Ecto neural progenitor cell (in vitro differentiated cells): ENCODE measurements at places on chromosomes 12 and 14.

GRCh38 chr14:100325958-100326357 is 2.8 kb downstream of the SLC25A47 start:
- DNase-seq, result no peak

GRCh38 chr14:61475316-61475715 is 153.9 kb downstream of the PRKCH start:
- DNase-seq, result no peak

- DNase-seq, result no peak
Observed at GRCh38 chr12:77734214-77734883, 96.3 kb upstream of the NAV3 start.

- no peak for DNase-seq
Observed at GRCh38 chr12:91224401-91224800, 41.8 kb upstream of the DCN start.

GRCh38 chr12:79069009-79069408 is 204.4 kb downstream of the SYT1 start:
- DNase-seq, result no peak
